ENCODE measurements at places on chromosomes 2 and 18.

DNA sequence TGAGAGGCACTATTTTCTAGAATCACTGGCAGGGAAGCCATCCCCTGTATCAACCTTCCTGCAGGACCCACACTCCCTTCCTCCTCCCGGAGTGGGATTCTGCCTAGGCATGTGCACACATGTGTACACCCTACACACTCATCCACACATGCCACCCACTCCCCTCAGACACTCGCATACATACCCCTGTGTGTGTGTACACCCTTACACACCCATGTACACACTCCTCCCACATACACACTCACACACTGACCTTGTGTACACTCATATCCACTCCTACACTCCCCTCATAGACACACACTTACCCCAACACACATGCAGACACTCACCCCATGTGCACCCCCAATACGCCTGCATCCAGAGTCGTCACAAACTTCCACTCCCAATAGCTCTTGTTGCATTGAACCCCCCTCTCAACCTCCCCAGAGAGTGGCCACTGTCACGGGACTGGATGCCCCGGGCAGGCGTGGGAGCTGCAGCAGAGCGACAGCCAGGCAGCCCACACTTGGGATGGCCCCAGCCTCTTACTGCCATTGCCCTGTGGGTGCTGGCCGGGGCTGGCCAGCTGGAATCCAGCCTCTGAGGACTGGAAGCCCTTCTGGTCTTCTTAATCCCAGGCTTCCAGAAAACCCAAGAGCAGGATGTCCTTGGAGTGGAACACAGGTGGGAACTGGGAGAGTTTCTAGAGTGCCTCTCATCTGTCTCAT lies 251.0 kb downstream of the LOXHD1 start:
- DNase-seq, result no peak

GRCh38 chr2:23684395-23685176 lies 242.3 kb downstream of the ATAD2B start:
- DNase-seq, result no peak

DNA sequence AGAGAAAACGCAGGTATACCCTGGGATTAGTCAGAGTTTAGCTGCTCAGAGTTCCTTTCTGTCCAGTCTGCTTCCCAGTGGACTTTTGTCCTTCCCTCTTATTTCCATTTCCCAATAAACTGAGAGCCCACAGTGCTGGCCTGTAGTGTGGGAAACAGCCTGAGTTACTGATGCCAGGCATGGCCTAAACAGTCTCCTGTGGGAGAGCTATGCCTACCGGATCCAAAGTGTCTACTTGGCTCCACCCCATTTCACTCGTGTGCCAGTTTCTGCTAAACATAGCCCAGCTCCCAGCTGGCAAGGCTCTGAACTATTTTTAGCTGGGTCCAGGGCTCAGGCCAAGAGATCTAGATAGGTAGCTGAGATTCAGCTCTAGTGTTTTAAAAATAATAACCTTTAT lies 15.6 kb upstream of the PPP1CB start:
- DNase-seq, result no peak

DNA sequence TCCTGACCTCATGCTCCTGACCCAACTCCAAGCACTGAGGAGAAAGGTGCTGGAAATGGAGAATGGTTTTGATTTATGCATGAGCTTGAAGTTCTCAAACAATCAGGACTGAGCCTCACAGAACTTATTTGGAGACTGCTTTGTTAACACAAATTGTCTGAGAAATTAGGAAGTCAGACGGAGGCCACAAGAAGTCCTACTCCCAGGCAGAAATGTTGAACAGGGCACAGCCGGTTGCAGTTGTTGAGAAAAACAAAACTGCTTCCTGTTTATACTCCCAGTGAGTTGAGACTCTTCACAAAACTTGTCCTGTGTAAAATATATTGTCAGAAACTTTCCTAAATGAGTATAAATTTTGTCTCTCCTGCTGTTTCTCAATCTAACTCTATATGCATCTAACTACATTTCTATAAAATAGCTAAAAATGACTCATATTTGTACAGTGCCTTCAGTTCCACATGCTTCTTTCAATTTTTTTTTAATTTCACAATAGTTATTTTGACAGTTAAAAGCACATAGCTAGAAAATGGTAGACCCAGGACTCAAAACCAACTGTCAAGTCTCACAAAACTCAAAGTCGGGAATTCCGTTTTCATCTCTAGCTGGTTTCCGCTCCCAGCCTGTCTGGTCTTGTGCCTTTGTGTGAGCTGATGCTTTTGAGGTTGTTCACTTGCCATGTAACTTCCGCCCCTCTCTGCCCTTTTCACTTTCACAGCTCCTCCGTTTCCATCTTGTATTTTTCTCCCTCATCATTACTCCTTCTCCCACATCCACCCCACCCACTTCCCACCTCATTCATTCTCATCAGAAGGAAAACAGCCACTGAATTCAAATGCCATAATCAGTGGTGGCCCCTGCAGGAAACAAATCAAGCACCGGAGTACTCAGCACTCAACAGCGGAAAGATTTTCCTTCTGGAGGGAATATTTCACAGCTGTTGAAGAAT lies 215.0 kb downstream of the SUCLG1 start:
- no peak for DNase-seq

DNA sequence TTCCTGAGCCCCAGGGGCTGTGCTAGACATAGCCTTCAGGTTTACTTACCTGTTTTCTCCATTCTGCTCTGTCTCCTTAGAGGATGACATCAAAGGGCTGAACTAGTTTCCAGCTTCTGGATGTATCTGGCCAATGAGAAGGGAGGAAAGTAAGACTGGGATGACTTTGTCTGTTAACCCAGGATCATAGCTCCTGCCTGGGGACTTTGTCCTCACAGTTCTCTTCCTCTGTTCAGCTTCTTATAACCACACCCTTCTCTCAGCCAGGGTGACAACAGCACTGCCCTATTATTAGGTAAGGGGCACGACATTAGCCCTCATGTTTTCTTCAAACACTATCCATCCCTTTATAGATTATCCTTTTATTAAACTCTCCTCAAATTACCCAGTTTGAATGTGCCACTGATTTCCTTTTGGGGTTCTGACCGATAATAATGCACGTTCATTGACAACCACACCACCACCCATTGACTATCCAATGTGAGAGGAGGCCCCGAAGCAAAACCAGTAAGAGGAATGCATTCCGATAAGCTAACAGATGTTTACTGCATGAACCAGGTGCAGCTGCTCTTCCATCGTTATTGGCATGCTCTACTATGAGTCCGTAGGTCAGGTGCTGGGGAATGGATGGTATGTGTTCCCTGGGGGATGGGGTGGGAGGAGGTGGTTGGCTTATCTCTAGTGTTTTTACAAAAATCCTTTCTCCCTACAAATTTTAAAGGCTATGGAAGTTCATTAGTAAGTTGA lies 23.5 kb downstream of the TSN start:
- DNase-seq, result no peak

- no peak for DNase-seq
Observed at GRCh38 chr2:134154246-134154645, 99.6 kb upstream of the MGAT5 start.

GRCh38 chr18:74803117-74803516 lies 205.4 kb downstream of the ZNF407 start:
- no peak for DNase-seq

DNA sequence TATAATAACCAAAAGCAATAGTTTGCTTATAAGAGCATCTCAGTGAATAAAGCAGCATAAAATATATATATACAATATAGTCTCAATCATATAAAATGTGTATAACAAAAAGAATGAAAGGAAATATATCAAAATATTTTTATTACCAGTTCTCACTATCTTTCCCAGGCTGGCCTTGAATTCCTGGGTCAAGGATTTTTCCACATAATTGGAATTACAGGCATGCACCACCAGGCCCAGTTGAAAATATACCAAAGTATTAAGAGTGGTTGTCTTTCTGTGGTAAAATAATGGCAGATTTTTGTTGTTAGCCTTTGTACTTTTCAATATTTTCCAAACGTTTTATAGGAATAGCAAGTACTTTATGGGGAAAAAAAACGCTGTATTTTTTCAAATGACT lies 8.6 kb upstream of the TLK1 start:
- DNase-seq, result no peak

- DNase-seq, result no peak
Observed at GRCh38 chr2:40177366-40177765, 274.5 kb downstream of the SLC8A1 start.

DNA sequence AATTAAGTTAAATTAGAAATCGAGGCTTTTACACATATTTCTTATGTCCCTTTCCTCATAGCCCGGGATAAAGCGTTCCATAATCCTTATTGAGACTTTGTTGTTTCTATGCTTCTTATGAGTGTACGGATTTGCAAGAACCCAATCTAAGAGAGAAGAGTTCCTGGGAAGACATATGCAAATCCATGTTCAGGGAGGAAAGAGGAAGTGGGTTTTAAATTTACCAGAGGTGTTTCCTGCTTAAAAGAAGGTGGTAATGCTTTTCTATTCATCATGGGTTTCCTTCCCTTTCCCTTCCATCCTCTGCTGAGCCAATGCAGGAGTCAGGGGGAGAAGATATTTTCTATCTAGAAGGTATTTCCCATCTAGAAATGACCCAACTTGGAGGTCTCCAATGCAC lies 345.8 kb downstream of the ZNF516 start:
- DNase-seq, result no peak

- DNase-seq, result no peak
Observed at GRCh38 chr2:144348846-144349245, 171.1 kb downstream of the ZEB2 start.

DNA sequence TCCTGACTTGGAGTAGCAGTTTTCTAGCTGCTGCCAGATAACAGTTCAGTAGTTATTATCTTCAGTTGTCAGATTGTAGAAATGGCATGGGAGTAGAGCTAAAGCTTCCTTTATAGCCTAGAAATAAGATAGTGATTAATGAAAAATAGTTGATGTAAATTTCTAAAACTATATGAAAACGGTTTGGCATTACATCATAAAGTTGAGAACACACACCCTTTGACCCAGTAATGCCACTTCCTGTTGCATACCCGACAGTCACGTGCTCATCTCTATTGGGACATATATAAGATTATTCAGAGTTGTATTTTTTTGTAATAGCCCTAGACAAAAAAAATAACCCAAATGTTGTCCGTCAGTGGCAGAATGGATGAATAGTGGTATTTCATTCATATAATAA lies 39.4 kb upstream of the ASB1 start:
- DNase-seq, result no peak

- no peak for DNase-seq
Observed at GRCh38 chr18:37483221-37483971, 82.2 kb downstream of the CELF4 start.

GRCh38 chr2:134312482-134312881 lies 58.6 kb downstream of the MGAT5 start:
- no peak for DNase-seq

GRCh38 chr2:47741101-47741500 lies 41.8 kb upstream of the MSH6 start:
- DNase-seq, result no peak

DNA sequence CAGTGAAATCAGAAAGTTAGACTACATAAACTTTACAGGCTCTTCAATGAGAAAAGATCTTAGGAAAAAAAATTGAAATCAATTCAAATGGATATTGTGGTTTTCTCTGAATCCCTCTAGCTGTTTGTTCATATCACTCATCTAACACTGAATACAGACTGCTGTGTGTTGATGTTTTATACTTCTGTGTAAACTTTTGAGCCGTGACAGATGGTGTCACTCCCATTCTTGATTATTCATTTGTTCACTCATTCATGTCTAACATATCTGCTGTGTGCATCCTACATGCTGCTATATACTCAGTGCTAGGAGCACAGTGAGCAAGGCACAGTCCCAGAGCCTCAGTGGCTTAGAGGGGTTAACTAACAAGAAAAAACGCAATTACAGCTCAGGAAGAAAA lies 12.6 kb downstream of the KLHL23 start:
- no peak for DNase-seq

- no peak for DNase-seq
Observed at GRCh38 chr2:169464466-169464865, 14.8 kb upstream of the BBS5 start.

GRCh38 chr2:239827523-239827890 lies 197.6 kb downstream of the NDUFA10 start:
- no peak for DNase-seq

DNA sequence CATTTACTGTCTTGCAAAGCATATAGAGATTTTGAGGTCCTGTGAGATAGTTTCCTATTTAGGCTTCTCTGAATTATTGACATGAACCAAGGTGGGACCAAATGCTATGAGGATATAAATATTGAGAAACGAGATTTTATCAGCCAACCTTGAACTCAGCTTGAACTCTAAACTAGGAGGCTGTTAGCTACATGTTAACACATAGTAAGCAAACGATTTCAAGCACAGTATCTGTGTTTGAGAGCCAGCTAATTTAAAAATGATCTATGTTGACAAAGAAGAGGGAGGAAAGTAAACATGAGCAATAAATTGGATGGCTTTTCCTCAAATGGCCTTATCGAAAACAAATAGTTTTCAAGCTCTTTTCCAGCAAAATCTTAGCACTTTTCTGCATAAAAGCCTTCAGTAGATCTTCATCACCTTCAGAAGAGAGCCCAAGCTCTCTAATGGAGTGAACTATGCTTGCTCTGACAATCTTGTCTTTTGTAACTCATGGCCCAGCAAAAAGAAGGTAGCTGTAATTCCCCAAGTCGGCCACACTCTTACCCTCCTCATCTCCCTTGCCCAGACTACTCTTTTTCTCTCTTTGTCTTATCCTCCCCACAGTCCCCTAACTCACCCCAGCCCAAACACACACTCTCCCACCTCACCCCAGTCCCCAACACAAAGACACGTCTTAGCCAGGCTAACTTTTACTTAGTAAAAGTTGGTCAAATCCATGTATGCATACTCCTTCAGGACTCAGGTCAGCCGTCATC lies 14.7 kb downstream of the CD28 start:
- DNase-seq, result no peak

- DNase-seq, result no peak
Observed at GRCh38 chr18:23565916-23566547, 20.3 kb downstream of the NPC1 start.

- no peak for DNase-seq
Observed at GRCh38 chr18:36195427-36196122, 8.3 kb downstream of the MOCOS start.

GRCh38 chr2:132620115-132620514 lies 49.9 kb downstream of the LYPD1 start:
- DNase-seq, result no peak

DNA sequence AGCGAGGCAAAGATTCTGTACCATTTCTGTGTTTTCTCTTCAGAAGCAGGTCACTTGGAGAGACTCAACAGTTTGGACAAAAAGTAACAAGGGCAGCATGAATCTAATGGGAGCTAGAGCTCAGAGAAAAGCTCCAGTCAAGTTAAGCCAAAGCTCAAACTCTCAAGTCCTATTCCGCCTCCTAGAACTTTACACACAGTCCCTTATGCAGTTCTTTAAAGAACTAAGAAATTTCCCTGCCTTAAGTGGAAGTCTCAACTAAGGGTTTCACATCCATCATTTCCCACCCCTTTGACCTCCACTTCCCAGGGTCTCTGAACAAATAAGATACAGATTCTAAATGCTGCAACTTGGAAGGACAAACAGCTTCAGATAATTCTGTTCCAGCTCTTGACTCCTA lies 121.3 kb upstream of the RNU4ATAC start:
- no peak for DNase-seq

- no peak for DNase-seq
Observed at GRCh38 chr2:153391131-153391530, 87.4 kb downstream of the RPRM start.

GRCh38 chr2:230360028-230360427 lies 33.0 kb downstream of the SP140L start:
- DNase-seq, result no peak

- DNase-seq, result no peak
Observed at GRCh38 chr2:220664272-220665107, 907.6 kb downstream of the EPHA4 start.

- no peak for DNase-seq
Observed at GRCh38 chr2:40033781-40034180, 254.7 kb upstream of the THUMPD2 start.
